ENCODE measurements at places on chromosomes 7 and 10.

- DNase-seq: no peak
Observed at GRCh38 chr10:17278607-17279240, 50.7 kb downstream of the VIM start.

GRCh38 chr10:129329385-129330055 lies 137.5 kb upstream of the MGMT start:
- DNase-seq: no peak

GRCh38 chr7:47529826-47530555 lies 51.9 kb downstream of the TNS3 start:
- DNase-seq: no peak

DNA sequence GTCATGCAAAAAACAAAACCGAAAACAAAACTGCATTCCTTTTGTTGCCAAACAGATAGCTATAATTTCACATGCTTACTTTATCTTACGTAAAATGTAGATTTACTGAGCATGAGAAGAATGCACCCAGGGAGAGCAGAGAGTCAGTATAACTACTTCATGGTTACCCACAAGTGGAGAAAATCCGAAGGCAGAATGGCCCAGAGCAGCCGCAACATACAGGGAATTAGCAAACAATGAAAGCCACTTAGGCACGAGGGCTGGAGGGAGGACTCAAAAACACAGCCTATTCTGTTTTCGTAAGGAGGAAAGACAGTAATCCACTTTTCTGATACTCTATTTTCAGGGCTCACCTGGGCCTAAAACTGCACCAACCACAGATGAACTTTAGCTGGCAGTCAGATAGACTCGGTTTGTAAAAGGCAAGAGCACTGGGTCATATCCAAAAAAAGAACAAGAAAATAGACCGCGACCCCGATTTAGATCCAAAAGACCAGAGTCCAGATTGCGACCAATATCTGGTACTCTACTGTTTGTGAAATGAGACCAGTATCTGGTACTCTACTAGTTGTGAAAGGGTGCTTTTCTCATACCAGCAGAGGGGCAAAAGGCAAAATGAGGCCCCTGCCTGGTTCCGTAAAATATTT lies 1.3 kb downstream of the ITPRIP start:
- no peak for DNase-seq

- DNase-seq: no peak
Observed at GRCh38 chr7:148787571-148788295, 89.0 kb downstream of the CUL1 start.

GRCh38 chr10:17028798-17029197 lies 100.8 kb downstream of the CUBN start:
- DNase-seq: no peak

GRCh38 chr10:128609460-128609859 lies 483.2 kb upstream of the MKI67 start:
- DNase-seq: no peak

DNA sequence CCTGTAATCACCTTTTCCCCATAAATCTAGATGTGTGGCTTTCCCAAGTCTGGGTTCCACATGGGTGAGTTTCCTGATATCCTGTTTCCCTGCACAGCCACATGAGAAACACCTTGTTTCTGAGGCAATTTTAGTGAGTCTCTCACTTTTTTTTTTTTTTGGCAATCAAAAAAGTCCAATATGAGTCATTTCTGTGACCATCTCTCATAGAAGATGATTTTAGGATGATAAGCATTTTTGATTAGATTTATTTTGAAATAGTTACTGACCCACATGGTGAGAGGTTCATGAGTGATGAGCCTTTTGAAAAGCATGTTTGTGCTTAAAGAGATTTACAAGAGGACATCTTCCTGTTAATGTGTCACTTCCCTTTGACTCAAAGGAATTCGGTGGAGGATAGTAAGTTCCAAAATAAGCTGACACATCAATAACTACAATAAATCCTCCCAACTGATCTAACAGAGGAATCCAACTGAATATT lies 464.0 kb downstream of the INHBA start:
- DNase-seq: no peak

- DNase-seq: no peak
Observed at GRCh38 chr10:54159924-54160323, 641.1 kb downstream of the PCDH15 start.

DNA sequence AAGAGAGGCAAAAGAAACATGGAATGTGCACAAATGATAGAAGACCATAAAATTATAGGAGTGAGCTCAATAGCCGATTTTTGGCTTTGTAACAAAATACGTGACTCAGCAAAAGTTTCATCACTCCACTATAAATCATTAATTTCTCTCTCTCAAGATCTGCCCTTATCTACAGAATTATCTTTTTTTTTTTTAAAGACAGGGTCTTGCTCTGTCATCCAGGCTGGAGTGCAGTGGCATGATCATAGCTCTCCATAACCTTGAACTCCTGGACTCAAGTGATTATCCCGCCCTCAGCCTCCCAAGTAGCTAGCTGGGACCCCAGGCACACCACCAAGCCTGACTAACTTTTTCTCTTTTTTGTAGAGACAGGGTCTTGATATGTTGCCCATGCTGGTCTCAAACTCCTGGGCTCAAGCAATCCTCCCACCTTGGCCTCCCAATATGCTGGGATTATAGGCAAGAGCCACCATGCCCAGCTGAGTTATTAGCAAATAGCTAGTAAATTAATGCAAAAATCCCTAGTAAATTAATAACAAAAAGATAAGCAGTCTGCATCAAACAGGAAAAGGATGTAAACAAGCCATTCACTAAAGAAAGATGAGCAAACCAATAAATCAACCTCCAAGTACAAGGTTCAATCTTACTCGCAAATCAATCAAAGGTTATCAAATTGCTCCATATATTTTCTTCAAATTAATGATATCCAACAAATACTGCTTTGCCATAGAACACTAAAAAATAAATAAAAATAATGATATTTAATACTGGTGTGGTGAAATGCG lies 450.7 kb downstream of the PARD3 start:
- no peak for DNase-seq

GRCh38 chr10:124342136-124342820 lies 76.4 kb downstream of the OAT start:
- no peak for DNase-seq

GRCh38 chr10:119364645-119365600 lies 157.6 kb downstream of the GRK5 start:
- no peak for DNase-seq

DNA sequence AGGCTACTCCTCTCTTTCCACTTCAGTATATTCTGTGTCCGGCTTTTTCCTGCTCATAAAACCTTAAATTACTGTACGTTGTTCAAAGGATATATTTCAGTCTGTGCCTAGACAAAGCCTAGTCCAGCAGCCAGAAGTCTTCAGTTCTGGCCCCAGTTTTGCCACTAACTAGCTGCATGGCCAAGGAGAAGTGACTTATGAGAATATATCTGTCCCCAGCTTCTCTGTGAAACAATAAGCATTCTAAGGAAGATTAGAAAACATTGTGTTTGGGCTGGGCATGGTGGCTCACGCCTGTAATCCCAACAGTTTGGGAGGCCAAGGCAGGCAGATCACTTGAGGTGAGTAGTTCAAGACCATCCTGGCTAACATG lies 105.0 kb upstream of the HDAC9 start:
- no peak for DNase-seq

GRCh38 chr7:100545360-100546128 lies 6.5 kb downstream of the AGFG2 start:
- no peak for DNase-seq

- no peak for DNase-seq
Observed at GRCh38 chr10:44992070-44992731, 8.5 kb upstream of the ZNF22 start.

DNA sequence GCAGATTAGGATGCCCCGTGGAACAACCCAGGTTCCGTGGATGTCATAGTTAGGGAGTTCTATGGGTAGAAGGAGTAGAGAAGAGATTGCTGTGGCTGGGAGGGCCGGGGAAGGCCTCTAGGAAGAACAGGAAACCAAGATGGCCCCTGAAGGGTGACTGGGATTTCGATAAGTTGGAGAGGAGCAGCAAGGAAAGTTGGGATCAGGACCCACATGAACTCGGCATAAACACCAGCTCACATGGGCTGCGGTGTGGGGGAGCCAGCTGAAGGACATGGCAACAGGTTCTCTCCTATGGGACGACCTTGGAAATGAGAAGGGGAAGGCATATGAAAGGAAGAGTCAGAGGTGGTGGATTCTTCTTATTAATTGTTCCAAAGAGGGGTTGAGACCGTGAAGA lies 333.7 kb upstream of the SHH start:
- DNase-seq: no peak
